ENCODE measurements at places on chromosomes 6 and 20.

DNA sequence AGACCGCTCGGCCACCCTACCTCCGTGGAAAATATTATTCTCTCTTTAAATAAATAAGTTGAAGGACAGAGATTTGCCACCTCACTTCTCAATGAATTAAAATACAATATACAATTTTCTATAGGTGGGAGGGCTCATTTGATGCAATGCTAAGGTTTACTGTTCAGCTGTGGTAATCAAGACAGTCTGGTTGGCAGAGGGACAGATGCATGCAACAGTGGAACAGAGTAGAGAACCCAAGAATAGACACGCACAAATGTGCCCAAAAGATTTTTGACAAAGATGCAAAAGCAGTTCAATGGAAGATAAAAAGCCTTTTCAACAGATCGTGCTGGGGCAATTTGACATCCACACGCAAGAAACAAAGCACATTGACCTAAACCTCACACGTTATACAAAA, 145.2 kb downstream of the CEBPB start:
- DNase-seq = no peak
- no peaks in the 10 kb centered on the region for H3K36me3 ChIP-seq
- H3K4me3 ChIP-seq = no peak overlapping the region
- H3K27ac ChIP-seq = no peak overlapping the region
- H3K4me1 ChIP-seq = peaks cover 11% of the 10 kb centered on the region

GRCh38 chr20:25066386-25066785, 8.4 kb upstream of the ACSS1 start:
- H3K27ac ChIP-seq = no peak overlapping the region
- no peaks in the 10 kb centered on the region for H3K36me3 ChIP-seq
- DNase-seq = no peak
- no peak overlapping the region for H3K4me3 ChIP-seq

GRCh38 chr6:158778005-158778527, 41.1 kb downstream of the EZR start:
- no peak for DNase-seq
- H3K4me1 ChIP-seq = no peaks in the 10 kb centered on the region
- no peaks in the 10 kb centered on the region for H3K27me3 ChIP-seq
- H3K4me3 ChIP-seq = no peak overlapping the region

DNA sequence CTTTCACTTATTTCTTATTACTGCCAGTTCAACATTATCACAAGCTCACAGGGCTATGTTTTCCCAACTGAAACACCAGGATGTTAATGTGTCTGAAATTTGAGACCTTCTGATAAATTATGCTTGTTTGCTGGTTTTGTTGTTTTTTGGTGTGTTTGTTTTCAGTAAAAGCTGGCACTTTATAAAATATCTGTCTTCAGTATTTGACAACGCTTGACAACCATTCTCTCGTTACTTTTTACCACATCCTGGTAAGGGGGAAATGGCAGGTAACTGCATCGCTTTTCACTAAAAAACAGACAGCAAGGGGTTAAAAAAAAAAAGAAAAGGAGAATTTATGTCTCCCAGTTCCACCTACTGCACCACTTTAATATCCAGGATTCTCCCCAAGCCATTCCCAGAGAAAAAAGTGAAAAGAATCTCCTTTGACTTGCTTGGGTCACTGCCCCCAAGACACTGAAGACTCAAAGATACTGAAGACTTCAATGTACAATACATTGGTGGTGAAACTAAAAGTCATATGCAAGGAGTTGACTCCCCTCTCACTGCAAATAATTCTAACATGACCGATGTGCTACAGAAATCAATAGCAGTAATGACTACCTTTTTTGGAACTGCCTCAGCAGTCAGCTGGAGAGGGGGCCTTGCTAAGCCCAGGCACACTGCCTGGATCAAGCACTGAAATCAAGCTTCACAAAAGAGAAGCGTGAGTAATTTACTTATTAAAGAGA, 88.9 kb downstream of the HIVEP2 start:
- peaks cover 5% of the 10 kb centered on the region for H3K27me3 ChIP-seq
- H3K36me3 ChIP-seq = no peaks in the 10 kb centered on the region
- no peak for DNase-seq
- no peak overlapping the region for H3K27ac ChIP-seq

Measured in K562 (cell line).